ENCODE measurements at places on chromosomes 11 and 22.

DNA sequence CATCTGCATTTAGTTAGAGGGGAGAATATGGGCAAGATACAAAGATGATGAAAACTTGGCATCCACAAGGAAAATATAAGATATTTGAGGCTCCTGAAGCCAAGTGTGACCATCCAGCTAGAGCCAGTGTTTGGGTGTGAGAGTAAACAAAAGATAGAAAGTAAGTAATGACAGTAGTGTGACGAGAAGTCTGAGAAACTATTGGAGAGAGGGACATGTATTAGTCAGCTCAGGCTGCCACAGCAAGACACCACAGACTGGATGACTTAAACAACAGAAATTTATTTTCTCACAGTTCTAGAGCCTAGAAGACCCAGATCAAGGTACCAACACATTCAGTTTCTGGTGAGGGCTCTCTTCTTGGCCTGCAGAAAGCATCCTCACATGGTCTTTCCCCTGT is 6.4 kb upstream of the CCKBR start:
- no peak for DNase-seq

DNA sequence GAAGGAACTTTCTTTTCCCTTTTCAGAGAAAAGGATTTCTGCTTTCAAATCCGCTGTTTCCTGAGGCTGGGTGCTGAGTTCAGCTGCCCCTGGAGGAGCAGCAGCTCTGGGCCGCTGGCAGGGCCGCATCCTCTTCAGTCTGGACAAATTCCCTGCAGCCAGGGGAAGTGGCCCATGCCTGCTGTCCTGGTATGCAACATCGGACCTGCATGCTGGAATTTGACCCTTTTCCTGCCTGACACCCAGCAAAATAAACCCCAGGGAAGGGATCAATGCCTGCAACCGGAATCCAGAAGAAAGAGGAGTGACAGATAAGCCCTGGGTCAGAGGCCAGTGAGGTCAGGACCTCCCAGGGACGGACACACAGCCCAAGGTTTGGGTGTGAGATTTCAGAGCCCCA is 54.1 kb upstream of the LINC01488 start:
- no peak for DNase-seq

GRCh38 chr11:46451759-46452158 is 60.2 kb upstream of the CHRM4 start:
- DNase-seq, result no peak

DNA sequence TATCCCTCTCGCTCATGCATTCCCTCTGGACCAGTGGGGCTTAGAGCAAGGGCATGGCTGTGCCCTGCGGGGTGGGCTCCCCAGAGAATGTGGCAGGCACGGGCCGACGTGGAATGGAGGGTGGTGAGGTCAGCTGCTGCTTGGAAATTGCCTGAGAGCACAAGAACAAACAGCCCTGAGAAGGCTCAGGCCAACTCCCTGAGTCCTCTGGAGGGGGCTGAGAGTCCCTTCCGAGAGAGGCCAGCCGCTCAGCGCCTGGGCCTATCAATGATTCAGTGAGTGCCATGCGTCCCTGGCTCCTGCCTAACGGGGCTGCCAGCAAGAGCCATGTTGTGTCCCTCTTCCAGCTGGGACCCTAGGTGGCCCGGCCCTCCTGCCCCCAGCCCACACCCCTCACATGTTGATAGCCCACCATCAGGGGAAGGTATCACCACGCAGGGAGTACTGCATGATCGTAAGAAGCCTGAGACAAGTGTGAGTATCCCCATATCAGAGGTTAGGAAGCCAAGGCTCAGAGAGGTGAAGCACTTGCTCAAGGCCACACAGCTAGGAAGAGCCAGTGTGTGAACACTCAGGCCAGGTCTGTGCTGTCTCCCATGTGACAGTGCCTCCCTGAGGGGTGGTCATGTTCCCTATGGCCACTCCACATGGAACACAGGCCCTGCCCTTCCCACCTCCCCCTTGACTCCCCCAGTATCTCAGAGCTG is 55.8 kb downstream of the NECTIN1 start:
- DNase-seq, result no peak

DNA sequence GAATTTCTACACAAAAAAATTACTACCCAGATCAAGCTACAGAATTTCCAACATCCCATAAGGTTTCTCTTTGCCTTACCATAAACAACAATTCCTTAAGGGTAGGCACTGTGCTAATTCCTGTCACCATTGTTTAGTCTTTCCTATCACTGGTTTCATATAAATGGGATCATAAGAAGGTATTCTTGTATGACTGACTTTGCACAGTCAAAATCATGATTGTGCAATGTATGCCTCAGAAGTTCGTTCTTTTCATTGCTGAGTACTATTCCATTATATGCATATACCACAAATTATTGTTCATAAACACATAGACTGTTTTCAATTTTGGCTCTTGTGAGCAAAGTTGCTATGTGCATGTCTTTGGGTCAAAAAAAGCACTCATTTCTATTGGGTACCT is 611.6 kb upstream of the CADM1 start:
- no peak for DNase-seq

DNA sequence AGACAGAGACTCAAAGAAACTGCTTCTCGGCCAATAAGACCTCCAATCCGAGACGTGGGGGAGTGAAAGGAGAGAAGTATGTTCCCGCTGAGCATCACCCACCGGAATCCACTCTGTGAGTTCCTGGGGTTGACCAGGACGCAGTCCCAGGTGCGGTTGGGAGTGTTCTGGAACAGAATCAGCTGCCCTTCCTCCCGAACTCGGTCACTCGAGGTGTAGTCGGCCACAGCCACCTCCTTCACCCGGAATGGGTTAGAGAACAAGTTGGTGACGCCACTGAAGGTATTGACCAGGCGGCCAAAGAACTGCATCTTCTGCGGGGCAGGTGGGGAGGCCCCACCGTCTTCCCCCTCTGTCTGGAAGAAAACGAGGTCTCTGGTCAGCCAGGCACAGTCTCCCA is 12.5 kb downstream of the PLA2G6 start:
- DNase-seq, result no peak

DNA sequence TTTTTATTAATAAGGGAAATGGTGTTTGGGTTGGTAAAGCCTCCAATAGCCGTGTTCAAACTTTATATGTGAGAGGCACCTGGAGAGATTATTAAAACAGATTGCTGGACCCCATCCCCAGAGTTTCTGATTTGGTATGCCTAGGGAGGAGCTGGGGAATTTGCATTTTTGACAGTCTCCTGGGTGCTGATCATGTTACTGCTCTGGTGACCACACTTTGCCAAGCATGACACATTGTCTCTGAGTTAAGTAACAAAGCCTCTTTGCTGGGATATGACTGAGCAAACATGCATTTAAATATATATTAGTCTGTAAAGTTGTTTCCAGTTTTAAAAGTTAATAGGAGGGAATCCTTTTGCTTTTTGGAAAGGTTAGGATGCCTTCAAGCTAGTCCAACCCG is 140.4 kb downstream of the NAV2 start:
- no peak for DNase-seq

- DNase-seq, result no peak
These were observed 102.1 kb downstream of the RPS6KA4 start for GRCh38 chr11:64461081-64461480.

DNA sequence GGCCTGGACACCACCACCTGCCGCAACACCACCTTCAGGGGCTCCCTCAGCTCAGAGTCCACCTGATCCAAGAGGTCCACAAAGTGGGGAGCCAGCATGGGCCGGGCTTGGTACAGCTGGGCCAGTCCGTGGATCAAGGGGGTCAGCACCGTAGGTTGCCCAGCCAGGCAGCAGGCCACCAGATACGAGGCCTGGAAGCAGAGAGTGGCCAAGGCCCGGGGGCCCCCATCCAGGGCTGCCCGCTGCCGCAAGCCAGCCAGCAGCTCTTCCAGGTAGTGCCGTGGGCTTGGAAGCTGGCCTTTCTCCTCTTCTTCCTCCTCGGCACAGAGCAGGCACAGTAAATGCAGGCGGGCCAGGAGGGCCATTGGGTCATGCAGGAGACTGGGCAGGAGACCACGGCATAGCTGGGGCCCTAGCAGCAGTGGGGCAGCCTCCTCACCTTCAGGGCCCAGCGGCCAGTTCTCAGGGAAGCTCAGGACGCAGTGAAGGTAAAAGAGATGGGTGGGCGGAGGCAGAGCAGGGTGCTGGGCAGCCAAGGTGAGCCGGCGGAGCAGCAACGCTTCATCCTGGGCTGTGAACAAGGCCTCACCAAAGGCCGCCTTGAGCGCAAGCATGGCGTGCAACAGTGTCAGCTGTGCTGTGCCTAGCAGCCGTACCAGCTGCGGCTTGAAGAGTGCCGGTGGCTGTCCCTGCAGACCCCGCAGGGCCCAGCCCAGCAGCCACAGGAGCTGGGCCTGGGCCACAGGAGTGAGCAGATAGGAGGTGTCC is 1.7 kb downstream of the AP5B1 start:
- DNase-seq, result no peak

- no peak for DNase-seq
These were observed 127.2 kb downstream of the ST3GAL4 start for GRCh38 chr11:126482586-126483108.

GRCh38 chr11:78940500-78941225 is 366.0 kb upstream of the NARS2 start:
- no peak for DNase-seq

- no peak for DNase-seq
These were observed 55.2 kb downstream of the RBFOX2 start for GRCh38 chr22:35973388-35973787.

GRCh38 chr11:103622296-103622695 is 414.1 kb upstream of the DDI1 start:
- no peak for DNase-seq

DNA sequence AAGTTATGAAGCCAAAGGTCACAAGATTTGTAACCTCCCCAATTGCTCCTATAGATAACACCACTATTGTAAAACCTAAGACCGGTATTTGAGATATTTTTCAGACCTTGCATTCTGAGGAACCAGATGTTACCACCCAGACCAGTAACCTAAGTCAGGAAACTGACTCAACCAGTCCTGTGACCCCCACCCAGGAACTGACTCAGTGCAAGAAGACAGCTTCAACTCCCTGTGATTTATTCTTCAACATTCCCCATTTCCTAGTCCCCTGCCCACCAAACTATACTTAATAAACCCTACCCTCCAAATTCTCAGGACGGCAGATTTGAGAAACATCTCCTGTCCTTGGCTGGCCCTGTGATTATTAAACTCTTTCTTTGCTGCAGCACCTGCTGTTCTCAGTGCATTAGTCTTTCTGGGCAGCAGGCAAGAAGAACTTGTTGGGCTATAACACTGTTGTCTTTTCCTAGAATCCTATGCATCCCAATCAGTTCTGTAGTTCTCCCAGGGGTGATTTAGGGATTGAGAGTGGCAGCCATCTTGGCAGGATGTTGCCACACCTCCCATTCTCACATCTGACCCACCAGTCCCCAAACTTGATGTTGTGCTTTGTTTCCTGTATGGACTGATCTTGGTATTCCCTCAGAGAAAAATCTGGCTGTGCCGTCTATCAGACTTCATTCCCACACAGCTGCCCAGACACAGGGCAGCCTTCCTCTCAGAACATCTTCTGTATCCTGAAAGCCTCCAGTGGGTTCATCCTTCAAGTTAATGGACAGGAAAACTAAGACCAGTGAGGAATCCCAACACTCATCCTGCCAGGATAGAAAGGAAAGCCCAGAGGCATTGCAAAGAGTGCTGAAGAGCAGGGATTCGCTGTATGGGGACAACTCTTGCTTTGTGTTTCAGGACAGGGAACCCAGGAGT is 104.0 kb downstream of the PDE2A start:
- DNase-seq, result no peak

- DNase-seq, result no peak
These were observed 116.6 kb downstream of the PLEKHA7 start for GRCh38 chr11:16897470-16898061.

DNA sequence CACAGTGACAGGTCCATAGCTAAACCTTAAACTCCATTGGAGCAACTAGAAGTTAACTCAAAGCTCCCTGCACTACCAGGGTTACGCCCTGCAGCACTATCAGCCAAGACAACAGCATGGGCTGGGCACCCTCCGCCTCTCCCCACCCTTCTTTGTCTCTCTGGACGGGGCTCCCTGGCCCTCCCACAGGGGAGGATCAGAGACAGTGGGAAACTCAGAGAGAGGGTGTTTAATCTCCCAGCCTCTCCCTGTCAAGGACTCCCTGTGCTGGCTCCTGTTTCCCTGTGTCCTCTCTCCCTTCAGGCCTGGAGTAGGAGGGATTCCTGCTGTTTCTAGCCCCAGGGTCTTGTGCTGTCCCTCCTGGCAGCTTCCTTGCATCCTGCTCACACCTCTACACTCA is 56.9 kb upstream of the CSNK2A3 start:
- DNase-seq, result no peak

GRCh38 chr22:39475902-39476301 is 19.1 kb downstream of the MGAT3 start:
- DNase-seq, result no peak

GRCh38 chr11:117146521-117146920 is 2.4 kb downstream of the PAFAH1B2 start:
- DNase-seq, result no peak

DNA sequence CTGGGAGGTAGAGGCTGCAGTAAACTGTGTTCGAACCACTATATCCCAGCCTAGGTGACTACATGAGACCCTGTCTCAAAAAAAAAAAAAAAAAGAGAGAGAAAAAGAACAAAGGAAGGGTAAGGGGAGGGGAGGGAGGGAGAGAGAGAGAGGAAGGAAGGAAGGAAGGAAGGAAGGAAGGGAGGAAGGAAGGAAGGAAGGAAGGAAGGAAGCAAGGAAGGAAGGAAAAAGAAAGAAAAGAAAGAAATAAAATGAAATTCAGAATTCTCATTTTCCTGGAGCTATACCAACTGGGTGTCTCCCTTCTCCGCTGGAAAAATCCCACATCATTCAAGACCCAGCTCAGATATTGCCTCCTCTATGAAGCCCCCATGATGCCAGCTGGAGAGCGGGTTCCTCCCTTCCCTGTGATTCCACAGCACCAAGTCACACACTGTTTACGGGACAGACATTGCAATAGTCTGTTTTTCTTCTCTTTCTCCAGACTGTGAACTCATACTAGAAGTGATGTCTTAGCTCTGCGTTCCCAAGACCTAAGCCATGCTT is 3.0 kb upstream of the PPFIA1 start:
- no peak for DNase-seq

- DNase-seq, result no peak
These were observed 2.2 kb upstream of the MOV10L1 start for GRCh38 chr22:50087646-50088045.

DNA sequence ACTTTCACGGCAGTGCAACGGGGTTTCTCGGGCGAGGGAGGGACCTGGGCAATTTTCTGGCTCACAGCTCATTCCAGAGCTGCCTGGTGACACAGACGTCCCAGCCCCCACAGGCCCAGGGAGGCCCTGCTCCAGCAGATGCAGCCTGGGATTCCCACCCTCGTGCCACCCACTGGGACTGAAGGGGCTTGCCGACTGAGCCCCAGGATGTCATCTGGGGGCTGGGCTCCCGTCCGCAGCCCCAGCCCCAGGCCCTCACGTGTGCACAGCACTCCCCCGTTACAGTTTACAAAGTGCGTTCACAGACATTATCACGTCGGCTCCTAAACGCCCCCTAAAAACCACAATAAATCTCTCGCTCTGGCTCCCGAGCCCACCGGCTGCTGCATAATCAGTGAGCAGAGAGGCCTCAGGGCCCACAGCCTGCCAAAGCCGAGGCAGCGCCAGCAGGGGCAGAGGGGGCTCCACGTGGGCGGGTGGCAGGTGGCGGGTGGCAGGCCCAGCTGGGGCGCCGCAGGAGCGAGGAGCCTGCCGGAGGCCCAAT is 76.9 kb upstream of the TCF20 start:
- DNase-seq, result no peak

Measured in effector CD8-positive, alpha-beta T cell (primary cell).